Mucosa of descending colon (tissue), 3 donors: ENCODE measurements at places on chromosomes 3 and 15. TPM values are rescaled to one million over a fixed set of nuclear protein-coding genes. Genes with fewer than 3 reads are reported as not detected.

The ECE2 gene
- 2.2 TPM for total RNA-seq

The LDHAL6B gene
- total RNA-seq, result not detected

The KLHL40 gene
- total RNA-seq, result not detected

The TMEM207 gene
- not detected for total RNA-seq

The CXCR6 gene
- total RNA-seq, result 1.7 TPM

The VPS39 gene
- total RNA-seq, result 66.7 TPM

The RNU6-1 gene
- total RNA-seq, result not detected

The IMPDH2 gene
- 114 TPM for total RNA-seq

The PARP6 gene
- 32.9 TPM for total RNA-seq

The NAALADL2 gene
- 43.9 TPM for total RNA-seq

The LTF gene
- total RNA-seq, result 1.2 TPM

The ZFYVE19 gene
- total RNA-seq, result 22.2 TPM

The YEATS2 gene
- 16.1 TPM for total RNA-seq

The STRA6 gene
- total RNA-seq, result not detected

The HMG20A gene
- total RNA-seq, result 37.1 TPM

The CPA3 gene
- 13.8 TPM for total RNA-seq

The TCAIM gene
- total RNA-seq, result 22.3 TPM

The GP9 gene
- total RNA-seq, result not detected

The CHRFAM7A gene
- 0.90 TPM for total RNA-seq

The SENP2 gene
- total RNA-seq, result 28.4 TPM

The ATP10A gene
- 4.5 TPM for total RNA-seq

The CD200 gene
- total RNA-seq, result 6.4 TPM

The CD276 gene
- total RNA-seq, result 26.2 TPM

The ZBBX gene
- total RNA-seq, result not detected

The TERC gene
- 7.6 TPM for total RNA-seq

The ADIPOQ gene
- 4.7 TPM for total RNA-seq

The PLA2G4D gene
- 0.49 TPM for total RNA-seq

The SHF gene
- 14.9 TPM for total RNA-seq

The ATP13A4 gene
- total RNA-seq, result 33.6 TPM

The ITIH4 gene
- total RNA-seq, result 6.0 TPM

The TUSC7 gene
- not detected for total RNA-seq

The GAP43 gene
- 0.96 TPM for total RNA-seq

The GOLGA8J gene
- 0.29 TPM for total RNA-seq

The RBP2 gene
- total RNA-seq, result 1.5 TPM

The CDCP1 gene
- 57.6 TPM for total RNA-seq

The DNAH1 gene
- 25.9 TPM for total RNA-seq

The SLC6A11 gene
- total RNA-seq, result not detected

The CNTN6 gene
- 0.32 TPM for total RNA-seq

The FMN1 gene
- 30.8 TPM for total RNA-seq

The GNB4 gene
- 9.0 TPM for total RNA-seq

The DUOXA2 gene
- 0.32 TPM for total RNA-seq

The COL6A5 gene
- total RNA-seq, result 0.06 TPM

The LRRC31 gene
- total RNA-seq, result 63.8 TPM

The AADACL2 gene
- total RNA-seq, result 0.28 TPM

The CPLX3 gene
- 0.19 TPM for total RNA-seq

The SEMA3G gene
- 3.1 TPM for total RNA-seq

The UMPS gene
- 25.7 TPM for total RNA-seq

The NOX5 gene
- not detected for total RNA-seq
